ENCODE measurements at places on chromosomes 2 and 18.
A peak's percentile ranks its signal among the peaks of the same experiment; 100 is the strongest.

GRCh38 chr2:112480530-112481049, 1.4 kb upstream of the TTL start:
- no peak for DNase-seq

DNA sequence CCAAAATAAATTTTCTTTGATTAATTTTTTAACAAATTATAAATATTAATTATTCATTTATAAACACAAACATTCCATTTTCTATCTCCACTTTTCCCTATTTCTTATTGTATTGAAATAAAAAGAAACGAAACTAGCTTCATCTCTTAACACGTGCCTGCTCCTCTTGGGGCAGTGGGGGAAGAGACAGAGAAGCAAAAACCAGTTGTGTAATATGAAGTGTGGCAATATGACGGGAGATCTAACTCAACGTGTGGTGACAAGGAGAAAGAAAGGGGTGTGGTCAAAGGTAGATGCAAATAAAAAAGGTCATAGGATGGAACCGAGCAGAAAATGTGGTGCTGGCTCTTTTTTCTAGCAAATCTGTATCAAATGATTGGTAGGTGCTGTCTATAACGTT, 106.9 kb upstream of the SLC8A1 start:
- no peak for DNase-seq

DNA sequence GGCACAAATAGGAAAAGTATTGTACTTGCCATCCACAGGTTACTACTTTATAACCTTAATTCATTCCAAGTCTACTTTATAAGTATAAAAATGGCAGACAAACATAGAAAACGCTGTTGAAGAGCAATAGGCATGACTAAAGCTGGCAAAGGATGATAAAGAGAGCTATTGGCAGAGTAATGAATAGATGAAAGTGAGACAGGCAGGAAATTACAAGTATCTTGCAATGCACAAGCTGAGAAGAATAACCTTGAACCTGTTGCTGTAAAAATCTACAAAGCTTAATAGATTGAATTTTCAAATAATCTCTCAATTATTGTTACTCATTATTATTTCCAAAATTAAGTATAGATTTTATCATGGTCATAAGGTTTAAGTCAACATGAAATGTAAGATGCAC, 8.8 kb downstream of the PELI1 start:
- DNase-seq = no peak

- no peak for DNase-seq
Observed at GRCh38 chr2:213861638-213862037, 549.2 kb upstream of the VWC2L start.

DNA sequence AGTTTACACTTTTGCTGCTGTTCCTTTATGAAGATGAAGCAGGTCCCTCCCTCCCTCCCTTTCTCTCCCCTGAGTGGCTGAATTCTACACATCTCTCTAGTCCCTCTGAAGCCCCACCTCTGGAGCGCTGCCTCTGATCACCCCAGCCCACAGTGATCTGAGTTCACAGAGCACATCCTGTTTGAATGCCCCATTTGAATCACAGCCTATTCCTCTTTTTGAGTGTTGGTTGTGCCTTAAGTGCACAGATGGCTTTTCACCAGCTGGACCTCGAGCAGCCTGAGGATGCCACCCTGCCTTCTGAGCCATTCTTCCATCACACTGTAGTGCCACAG, 87.1 kb downstream of the ITGB1BP1 start:
- peak; percentile 2 for DNase-seq

DNA sequence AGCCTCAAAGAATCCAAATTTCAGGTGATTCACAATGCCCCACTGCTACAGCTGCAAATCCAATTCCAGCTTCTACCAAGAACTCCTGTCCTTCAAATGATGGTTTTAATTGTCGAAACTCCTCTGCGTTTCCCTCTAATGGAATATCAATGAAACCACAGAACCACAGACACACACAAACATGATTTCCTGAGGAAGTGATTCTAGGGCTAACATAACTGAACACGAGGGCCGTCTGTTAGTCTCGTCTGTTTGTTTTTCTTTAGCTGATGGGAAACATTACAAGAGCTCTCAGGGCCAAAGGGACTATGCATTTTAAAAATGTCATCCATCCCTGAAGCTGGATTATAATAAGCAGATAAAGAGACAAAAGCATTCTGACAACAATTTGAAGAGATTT, 59.4 kb downstream of the RNF152 start:
- no peak for DNase-seq
